ENCODE measurements at places on chromosomes 13 and 19.

DNA sequence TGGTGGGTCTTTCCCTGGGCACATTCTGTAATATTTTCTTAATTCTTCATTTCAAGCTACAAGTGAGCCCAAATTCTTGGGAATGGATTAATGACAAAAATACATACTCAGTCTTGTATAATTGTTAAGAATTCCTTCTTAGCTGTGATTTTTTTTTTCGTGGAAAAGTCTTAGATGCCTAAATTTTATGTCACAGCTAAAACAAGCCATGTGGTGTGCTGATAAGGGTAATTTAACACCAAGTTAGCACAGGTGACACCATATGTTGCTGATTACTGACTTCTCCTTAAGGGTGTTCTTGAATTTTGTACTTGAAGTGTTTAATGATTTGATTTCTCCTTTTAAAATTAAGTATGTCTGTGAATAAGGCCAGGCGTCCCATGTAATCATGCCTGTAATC is 29.3 kb downstream of the WDFY2 start:
- DNase-seq, result no peak

- no peak for DNase-seq
Measured at GRCh38 chr13:50511877-50512341, 331.6 kb downstream of the DLEU7 start.

DNA sequence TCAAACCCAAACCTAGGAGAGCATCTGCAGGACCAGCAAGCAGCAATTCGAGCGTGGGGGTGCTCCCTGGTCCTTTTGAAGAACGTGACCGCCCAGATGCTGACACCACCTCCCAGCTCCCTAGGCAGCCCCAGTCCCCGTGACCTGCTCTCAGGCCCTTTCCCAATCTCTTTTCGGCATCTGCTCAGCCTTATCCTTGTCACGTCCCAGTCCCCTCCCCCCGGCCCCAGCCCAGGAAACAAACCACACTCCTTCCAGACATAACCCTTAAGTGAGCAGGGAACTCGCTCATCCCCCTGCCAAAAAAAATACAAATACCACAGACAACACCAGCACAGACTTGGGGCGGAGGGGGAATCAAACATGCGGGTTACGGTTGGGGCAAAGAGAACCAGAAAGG is 3.3 kb downstream of the MLLT1 start:
- no peak for DNase-seq

DNA sequence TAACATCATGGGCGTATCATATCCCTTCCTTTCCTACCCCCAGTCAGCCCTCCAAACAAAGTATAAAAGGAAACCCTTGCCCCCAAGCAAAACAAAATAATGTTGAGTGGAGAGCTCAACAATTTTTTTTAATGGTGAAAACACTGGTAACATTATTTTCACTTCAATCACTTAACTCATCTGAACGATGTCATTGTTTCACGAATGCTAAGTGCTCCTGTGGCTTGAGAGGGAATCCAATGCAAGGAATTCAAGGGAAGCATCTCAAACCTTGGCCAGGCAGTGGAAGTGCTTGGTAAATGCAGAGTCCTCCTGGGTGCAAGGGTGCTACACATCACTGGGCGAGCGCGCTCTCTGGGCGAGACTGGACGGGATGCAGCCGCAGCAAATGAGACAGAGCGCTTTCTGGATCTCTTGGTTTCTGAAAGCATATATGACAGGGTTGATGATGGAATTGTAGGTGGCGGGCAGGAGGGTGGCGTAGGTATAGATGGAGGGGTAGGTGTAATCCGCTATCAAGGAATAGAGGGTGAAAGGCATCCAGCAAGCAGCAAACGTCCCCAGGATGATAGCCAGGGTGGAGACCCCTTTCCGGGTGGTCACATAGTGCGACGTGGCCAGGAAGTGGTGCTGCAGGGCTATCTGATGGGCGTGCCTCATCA is 2.0 kb downstream of the GPR12 start:
- DNase-seq, result no peak

- DNase-seq, result no peak
Measured at GRCh38 chr13:102772042-102772425, 1.6 kb downstream of the TEX30 start.

GRCh38 chr13:25371158-25371874 is 458 bp upstream of the ATP8A2 start:
- no peak for DNase-seq

DNA sequence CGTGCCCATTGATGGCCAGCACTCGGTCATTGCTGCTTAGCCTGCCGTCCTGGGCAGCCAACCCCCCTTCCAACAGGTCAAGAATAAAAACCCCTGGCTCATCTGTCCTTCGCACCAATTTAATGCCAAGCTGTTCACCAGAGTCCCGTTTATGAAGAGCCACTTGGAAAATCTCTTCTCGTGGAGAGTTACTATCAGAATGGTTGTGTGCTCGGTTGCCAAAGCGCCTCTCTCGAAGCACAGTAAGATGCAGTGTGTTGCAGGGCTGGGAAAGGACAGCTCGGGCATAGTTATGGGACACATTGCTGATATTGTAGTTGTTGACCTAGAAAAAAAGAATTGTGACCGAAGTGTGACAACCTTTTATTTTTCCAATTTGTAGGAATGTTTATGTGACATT is 57.9 kb downstream of the LNX2 start:
- no peak for DNase-seq

DNA sequence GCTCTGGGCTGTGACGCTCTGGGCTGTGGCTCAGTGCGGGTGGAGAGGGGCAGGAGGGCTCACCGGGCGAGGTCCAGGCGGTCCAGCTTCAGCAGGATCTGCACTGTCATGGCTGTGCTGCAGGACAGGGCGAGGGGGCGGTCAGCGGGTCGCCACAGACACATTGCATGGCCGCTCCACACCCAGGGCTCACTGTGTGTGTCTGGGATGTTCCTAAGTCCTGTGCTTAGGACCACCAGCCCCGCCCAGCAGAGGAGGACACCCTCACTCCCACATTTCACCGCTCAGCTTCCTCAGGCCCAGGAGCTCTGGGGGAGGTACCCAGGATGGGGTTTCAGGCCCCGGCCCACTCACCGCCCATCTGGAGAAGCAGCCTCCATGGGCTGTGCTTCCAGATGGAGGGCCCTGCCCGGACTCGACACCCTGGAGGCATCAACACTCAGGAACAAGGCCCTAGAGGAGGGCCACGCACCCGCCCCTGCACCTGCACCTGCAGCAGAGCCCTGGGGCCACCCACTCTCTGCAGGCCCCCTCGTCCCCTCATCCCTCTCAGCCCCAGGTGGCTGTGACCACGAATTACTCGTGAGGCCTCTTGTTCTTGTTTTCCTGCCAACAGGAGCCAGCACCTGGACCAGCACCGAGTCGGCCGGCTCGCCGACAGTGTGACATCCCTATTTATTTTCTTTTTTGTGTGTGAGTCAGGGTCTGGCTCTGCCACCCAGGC is 9.7 kb upstream of the CERS1 start:
- DNase-seq, result no peak

DNA sequence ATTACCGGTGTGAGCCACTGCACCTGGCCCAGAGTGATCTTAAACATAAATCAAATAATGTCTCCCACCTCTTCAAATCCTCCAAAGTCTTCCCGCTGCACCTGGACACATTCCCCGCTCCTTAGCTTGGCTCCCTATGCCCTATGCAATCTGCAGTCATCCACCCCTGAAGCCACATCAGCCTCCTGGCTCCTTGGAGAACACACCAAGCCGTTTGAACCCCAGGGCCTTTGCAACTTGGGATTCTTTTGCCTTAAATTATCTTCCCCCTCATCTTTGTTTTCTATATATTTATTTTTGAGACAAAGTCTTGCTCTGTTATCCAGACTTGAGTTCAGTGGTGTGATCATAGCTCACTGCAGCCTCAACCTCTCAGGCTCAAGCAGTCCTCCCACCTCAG is 2.7 kb upstream of the DNAAF3 start:
- DNase-seq, result no peak

All from T-helper 22 cell (primary cell).